ENCODE measurements at places on chromosomes 3 and 15.

DNA sequence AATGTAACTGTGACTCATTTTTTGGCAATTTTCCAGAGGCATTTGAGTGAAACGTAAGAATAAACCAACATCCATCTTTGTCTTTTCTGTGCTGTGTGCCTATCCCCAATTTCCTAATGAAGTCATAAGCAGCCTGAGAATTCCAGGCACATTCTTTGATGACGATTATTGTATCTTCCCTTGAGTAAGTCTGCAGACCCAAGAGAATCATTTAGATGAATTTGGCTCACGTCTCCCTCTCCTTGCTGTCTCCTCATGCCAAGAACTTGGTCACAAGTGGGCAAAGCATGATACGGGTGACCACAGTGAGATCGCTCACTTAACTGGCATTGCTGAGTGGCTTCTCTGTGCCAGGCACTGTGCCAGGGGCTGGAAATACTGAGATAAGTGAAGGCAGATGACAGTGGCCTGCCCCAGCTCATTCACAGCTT is 384.5 kb upstream of the IL12A start:
- no peak for DNase-seq

- no peak for DNase-seq
These were observed 51.7 kb downstream of the CADPS start for GRCh38 chr3:62823461-62824050.

DNA sequence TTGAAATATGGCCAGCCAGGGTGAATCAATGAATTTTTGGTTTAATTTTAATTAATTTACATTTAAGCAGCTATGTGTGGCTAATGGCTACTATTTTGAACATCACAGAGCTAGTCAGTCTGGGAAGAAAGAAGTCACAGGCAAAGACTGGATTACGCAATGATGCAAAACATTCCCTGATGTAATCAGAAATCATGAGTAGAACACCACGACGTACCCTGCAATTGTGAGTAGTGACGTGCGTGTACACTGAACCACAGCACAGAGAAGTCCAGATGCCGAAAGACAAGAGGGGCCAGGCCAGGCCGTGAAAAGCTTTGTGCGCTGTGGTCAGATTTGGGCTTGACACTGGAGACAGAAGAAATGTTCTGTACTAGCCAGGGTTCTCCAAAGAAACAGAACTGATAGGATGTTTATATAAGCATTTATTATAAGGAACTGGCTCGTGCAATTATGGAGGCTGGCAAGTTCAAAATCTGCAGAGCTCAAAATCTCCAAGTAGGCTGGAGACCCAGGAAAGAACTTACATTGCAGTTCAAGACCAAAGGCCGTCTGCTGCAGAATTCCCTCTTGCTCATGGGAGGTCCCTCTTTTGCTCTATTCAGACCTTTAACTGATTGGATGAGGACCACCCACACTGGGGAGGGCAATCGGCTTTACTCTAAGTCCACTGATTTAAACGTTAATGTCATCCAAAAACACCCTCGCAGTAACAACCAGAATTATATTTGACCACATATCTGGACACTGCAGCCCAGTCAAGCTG is 44.6 kb downstream of the SH3BP5 start:
- no peak for DNase-seq

DNA sequence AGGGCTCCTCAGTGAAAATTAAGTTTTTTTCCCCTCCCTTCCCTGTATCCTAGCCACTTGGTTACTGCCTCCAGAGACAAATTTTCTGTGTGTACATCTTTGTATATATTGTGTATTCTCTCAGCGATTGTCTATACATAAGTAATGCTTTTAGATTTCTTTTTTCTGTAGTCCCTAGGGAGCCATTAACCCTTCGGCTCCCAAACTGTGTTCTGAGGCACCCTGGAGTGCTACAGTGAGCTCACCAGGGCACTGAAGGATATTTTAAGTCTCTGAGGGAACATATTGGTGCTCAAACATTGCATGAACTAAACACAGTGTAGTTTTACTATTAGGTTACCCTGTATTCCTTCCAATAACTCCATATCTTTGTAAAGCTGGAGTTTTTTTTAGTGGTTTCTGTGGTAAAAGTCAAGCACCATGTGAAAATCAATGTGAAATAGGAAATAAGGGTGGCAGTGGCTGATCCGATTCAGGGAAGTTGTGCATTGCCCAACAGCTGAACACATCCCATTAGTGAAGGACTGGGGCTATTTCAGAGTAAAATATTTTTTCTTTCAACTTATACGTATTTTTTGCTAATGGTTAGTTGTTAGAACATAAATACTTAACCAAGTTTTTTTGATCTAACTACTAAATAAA is 43.0 kb downstream of the USP13 start:
- DNase-seq = no peak

DNA sequence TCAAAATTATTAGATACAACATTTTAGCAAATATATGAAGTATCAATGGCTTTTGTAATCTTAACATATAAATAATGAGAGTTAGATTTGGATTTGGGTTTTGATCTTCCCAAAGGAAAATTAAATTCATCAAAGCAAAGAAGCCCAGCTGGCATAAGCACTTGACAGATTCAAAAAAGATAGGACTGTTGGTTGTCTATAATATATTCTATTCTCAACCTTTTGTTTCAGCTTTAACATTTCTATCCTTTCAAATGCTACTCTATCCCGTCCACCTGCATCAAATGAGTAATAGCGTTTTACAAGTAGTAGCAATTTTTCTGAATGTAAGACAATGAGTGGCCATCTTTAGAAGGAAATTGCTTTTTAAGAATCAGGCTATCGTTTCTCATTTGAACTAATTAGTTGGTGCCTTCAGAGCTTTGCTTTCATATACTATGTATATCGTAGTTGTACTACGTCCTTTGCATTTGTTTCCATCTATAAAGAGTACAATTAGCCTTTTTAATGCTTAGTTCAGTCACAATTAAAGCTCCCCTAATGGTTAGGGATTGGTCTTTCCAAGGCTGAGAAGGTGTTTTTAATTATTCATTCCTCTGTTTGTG is 278.0 kb downstream of the UBE2E2 start:
- DNase-seq = no peak

DNA sequence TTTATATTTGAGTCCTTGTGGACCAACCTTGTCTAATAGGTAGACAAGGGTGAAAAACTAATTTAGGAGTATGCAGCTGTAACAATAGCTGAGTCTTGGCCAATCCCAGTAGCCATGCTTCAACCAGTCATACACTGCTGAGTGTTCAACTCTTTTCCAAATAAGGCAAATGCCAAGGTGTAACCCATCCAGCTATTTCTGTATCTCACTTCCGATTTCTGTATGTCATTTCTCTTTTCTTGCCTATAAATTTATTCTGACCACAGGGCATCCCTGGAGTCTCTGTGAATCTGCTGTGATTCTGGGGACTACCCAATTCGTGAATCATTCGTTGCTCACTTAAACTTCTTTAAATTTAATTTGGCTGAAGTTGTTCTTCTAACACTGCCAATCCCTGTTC is 93.2 kb downstream of the MAGI1 start:
- no peak for DNase-seq

GRCh38 chr15:40623361-40623760 is 29.3 kb downstream of the KNL1 start:
- DNase-seq = no peak

- DNase-seq = no peak
These were observed 12.2 kb upstream of the SLC28A1 start for GRCh38 chr15:84872009-84872910.

DNA sequence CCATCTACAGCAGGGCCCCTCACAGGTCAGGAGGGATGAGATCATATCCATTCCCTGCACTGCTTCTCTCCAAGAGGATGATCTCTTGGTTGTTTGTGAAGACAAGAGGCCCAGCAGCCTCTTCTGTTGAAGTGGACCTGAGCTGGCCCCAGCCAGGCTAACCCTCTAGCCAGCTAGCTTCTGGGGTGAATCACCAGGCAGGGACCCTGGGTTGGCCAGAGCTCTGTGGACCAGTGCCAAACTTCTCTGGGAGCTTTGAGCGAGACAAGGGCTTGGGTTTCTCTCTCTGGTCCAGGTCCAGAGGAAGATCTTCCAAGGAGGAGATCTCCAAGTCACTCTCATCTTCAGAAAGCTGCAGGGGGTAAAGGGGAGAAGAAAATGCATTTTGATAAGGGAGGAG is 52.7 kb downstream of the CLDN18 start:
- no peak for DNase-seq

- no peak for DNase-seq
These were observed 615.6 kb upstream of the NECTIN3 start for GRCh38 chr3:110456001-110456400.

GRCh38 chr3:108219336-108219735 is 2.9 kb downstream of the IFT57 start:
- DNase-seq = no peak

- no peak for DNase-seq
These were observed 39.7 kb upstream of the SLC2A2 start for GRCh38 chr3:171066206-171066605.

- no peak for DNase-seq
These were observed 14.8 kb upstream of the SH3BP5 start for GRCh38 chr3:15347063-15347736.

Data from stimulated activated CD8-positive, alpha-beta memory T cell treated with anti-CD3 and anti-CD28 coated beads, Interleukin-7, amount 100 ng/mL, for 48 hours (primary cell).